ENCODE measurements at places on chromosomes 11 and 22.

DNA sequence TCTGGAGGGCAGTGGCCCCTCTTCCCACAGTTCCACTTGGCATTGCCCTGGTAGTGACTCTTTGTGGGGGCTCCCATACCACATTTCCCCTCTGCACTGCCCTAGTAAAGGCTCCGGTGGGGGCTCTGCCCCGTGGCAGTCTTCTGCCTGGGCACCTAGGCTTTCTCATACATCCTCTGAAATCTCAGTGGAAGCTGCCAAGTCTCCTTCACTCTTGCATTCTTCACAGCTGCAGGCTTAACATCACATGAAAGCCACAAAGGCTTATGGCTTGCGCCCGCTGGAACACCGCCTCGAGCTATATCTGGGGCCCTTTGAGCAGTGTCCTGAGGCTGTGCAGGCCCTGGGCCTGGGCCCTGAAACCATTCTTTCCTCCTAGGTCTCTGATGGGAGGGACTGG is 25.3 kb downstream of the PLEKHB1 start:
- DNase-seq = no peak

GRCh38 chr11:131640320-131640719 is 269.9 kb downstream of the NTM start:
- DNase-seq = no peak

GRCh38 chr11:27331981-27332380 is 31.0 kb downstream of the CCDC34 start:
- DNase-seq = no peak

DNA sequence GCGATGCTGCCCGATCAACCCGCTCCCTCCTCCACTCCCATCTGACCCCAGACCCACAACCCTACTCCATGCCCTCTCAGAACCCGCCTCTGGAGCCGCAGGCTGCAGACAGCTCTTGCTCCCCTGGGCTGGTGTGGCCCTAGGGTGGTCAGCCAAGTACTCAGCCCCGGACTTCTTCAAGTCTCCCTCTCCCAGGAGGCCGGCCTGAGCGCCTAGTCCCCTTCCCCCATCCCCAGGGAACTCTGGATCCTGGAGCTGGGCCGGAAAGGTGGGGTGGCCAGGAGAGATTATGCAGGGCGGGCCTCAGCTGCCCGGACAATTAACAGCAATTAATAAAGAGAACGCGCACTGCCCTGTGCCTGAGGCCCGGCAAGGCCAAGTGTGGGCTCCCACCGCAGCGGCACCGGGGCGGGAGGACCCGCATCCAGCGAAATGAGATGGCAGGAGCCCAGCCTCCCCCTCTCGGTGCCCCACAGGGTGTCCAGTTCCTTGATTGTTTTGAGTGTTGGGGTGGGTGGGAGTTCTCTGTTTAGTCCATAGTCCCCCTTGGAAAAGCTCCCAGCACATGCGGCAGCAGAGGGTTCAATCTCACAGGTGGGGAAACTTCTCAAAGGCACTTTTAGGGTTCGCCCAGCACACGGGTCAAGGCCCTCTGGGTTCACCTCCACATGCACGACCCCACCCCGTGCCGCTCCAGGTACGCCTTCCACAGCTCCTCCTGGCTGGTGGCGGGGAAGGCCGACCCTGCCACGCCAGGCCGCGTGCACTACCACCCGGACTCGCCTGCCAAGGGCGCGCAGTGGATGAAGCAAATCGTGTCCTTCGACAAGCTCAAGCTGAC is 3.1 kb downstream of the TBX1 start:
- DNase-seq = no peak

DNA sequence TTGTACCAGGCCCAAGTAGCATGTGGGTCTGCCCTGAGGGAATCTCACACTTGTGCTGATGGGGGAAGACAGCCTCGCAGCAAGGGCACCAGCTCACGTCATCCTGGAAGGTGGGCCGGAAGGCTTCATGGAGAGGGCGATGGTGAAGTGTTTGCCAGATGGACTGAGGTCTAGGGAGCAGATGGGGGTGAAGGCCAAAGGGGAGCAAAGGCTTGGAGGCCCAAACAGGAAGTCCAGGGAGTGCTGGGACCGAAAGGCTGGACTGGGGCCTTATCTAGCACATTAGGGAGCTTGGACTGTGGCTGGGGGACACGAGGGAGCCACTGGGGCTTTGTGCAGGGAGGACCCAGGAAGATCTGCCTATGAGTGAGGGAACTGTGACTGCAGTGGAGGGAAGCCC is 1.2 kb upstream of the TNFRSF13C start:
- DNase-seq = no peak

DNA sequence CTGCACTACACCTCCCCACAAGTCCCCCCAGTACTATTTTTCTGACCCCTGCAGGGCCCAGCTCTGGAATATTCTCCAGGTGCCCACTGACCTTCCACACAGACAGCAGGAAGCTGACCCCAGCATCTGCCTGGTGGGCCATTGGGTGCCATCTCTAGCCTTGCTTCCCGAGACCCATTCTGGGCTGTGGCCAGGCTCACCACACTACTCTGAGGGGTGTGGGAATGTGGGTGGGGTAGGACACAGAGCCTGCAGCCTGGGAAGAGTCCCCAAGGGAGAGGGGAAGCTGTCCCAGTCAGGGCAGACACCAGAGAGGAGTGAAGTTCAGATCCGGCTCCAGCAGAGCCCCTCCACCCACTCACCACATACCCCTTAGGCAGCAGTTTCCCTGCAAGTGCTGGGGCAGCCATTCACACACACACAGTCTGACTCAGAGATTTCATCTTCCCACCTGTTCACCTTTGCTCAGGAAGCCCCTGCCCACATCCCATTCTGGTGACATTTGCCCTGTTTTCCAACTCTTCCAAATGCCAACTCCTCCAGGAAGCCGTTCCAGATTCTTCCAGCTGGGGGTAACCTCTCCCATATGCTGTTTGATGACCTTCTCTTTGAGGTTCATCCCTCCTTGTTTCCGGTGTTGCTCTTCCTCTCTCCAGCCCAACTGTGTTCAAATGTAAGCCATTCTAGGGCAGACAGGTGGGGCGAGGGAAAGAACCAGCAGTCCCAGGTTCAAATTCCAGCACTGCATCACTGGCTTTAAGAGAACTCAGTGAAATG is 1.9 kb downstream of the SLCO2B1 start:
- no peak for DNase-seq

- DNase-seq = no peak
Observed at GRCh38 chr11:93921695-93922468, 71.5 kb upstream of the VSTM5 start.

- DNase-seq = no peak
Observed at GRCh38 chr11:20617346-20618005, 18.1 kb downstream of the SLC6A5 start.

- no peak for DNase-seq
Observed at GRCh38 chr11:126024123-126024522, 38.5 kb downstream of the CDON start.

DNA sequence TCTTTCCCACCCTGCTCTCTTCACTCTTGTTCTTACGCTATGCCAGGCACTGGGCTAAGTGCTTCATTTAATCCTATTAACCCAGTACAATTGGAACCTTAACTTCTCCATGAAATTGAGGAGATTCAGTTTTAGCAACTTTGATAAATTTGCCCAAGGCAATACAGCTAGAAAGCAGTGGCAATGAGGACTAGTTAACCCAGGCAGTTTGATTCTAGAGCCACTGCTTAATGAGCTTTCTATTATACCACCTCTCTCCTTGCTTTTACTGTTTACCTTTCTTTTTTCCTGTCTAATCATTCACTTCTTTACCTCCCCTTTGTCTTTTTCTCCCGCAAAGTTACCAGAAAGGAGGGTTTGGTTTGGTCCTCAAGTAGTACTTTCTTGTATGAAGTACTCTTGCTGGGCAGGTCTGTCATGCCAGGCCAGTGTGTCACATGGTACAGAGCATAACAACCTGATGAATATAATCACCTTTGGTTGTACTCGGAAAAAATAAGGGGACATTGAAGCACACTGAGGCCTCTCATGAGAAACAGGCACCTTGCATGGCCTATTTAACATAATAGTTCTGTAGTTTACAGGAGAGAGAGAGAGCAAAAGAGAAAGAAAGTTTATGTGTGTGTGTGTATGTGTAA is 70.6 kb downstream of the PDHX start:
- no peak for DNase-seq

- DNase-seq = no peak
Observed at GRCh38 chr11:33323421-33323820, 66.2 kb downstream of the HIPK3 start.

Measured in stimulated activated CD8-positive, alpha-beta memory T cell treated with anti-CD3 and anti-CD28 coated beads, Interleukin-4, amount 100 ng/mL, for 1 hour (primary cell).